Effector memory CD4-positive, alpha-beta T cell (primary cell): ENCODE measurements at places on chromosomes 12 and 14.

DNA sequence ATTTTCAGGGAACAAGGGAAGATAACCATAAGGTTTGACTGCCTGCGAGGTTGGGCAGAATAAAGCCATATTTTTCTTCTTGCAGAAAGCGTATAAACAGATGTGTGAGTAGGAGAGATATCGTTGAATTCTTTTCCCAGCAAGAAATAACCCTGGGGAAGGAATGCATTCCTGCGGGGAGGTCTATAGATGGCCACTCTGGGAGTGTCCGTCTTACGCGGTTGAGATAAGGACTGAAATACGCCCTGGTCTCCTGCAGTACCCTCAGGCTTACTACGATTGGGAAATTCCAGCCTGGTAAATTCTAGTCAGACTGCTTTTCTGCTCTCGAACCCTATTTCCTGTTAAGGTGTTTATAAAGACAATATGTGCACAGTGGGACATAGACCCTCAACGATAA is 225.0 kb downstream of the LRIG3 start:
- DNase-seq: no peak
- H3K4me1 ChIP-seq: no peaks in the 10 kb centered on the region
- H3K27me3 ChIP-seq: no peaks in the 10 kb centered on the region

DNA sequence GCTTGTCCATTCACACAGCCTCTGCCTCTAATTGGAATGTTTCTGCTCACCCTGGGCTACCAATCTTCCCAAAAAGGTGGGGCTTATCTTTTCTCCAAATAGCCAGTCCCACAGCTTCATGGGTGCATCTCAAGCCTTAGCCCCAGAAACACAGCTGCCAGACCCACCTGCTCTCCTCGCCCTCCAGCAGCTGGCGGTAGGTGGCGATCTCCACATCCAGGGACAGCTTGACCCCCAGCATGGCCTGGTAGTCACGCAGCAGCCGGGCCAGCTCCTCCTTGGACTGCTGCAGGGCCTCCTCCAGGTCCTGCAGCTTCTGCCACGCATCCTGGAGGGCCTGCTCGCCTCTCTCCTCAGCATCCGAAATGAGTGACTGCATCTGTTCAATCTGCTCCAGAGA is 11.1 kb downstream of the KRT77 start:
- H3K27ac ChIP-seq: no peak overlapping the region
- DNase-seq: no peak

GRCh38 chr12:62692884-62693283 is 226.3 kb downstream of the MON2 start:
- no peaks in the 10 kb centered on the region for H3K4me1 ChIP-seq
- H3K4me3 ChIP-seq: no peak overlapping the region
- no peak for DNase-seq
- H3K36me3 ChIP-seq: no peaks in the 10 kb centered on the region
- H3K27ac ChIP-seq: no peak overlapping the region
- H3K27me3 ChIP-seq: no peaks in the 10 kb centered on the region

DNA sequence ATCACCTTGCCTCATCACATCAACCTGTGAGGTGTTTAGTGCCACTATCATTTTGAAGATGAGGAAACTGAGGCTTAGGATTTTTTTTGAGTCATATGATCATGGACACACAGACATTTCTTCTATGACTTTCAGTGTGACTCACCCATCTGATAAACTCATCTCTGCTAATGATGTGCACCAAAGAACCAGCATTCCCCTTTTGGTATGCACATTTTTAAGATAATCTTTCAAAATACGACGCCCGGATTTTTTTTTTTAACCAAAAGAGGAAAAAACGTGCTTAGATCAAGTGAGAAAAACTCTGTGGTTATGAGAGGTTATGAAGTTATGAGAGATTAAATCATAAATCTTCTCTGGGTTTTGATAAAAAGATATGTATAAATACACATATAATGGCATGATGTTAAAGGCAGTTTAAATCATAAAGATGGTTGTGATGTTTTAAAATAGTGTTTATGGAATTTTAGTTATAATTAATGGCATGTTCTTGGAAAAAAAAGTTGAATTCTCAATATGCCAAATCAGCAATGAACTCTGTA is 948.1 kb downstream of the TMTC2 start:
- no peak for DNase-seq
- no peaks in the 10 kb centered on the region for H3K27me3 ChIP-seq
- H3K4me1 ChIP-seq: no peaks in the 10 kb centered on the region
- H3K4me3 ChIP-seq: no peak overlapping the region
- H3K27ac ChIP-seq: no peak overlapping the region

- no peak overlapping the region for H3K27ac ChIP-seq
- H3K4me1 ChIP-seq: no peaks in the 10 kb centered on the region
- H3K27me3 ChIP-seq: peaks cover 5% of the 10 kb centered on the region
- no peak for DNase-seq
- no peaks in the 10 kb centered on the region for H3K36me3 ChIP-seq
- no peak overlapping the region for H3K4me3 ChIP-seq
These were observed 93.4 kb upstream of the HOXC13 start for GRCh38 chr12:53844994-53845844.

GRCh38 chr12:111143271-111143670 is 222.9 kb upstream of the MYL2 start:
- DNase-seq: no peak
- H3K27ac ChIP-seq: no peak overlapping the region
- no peaks in the 10 kb centered on the region for H3K36me3 ChIP-seq
- no peaks in the 10 kb centered on the region for H3K4me1 ChIP-seq
- H3K4me3 ChIP-seq: no peak overlapping the region

DNA sequence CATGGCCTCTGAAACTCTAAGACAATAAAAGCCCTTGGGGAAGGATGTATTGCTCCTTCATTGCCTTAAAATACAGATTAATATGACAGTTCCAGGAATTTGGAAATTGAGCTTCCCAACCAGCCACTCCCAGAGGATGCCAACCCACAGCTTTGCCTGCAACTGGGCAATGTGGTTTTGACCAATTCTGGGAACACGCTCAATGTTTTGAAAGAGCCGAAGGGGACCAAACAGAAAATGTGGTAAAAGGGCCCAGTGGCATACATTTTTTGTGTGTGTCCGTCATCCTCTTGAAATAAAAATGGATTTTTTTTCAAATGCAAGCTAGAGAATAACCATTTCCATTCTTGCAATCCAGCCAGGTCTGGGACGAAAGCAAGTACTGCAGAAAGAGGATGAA is 88.3 kb upstream of the PLEKHG7 start:
- no peak for DNase-seq
- H3K36me3 ChIP-seq: no peaks in the 10 kb centered on the region
- H3K27ac ChIP-seq: no peak overlapping the region
- H3K27me3 ChIP-seq: no peaks in the 10 kb centered on the region
- no peak overlapping the region for H3K4me3 ChIP-seq

DNA sequence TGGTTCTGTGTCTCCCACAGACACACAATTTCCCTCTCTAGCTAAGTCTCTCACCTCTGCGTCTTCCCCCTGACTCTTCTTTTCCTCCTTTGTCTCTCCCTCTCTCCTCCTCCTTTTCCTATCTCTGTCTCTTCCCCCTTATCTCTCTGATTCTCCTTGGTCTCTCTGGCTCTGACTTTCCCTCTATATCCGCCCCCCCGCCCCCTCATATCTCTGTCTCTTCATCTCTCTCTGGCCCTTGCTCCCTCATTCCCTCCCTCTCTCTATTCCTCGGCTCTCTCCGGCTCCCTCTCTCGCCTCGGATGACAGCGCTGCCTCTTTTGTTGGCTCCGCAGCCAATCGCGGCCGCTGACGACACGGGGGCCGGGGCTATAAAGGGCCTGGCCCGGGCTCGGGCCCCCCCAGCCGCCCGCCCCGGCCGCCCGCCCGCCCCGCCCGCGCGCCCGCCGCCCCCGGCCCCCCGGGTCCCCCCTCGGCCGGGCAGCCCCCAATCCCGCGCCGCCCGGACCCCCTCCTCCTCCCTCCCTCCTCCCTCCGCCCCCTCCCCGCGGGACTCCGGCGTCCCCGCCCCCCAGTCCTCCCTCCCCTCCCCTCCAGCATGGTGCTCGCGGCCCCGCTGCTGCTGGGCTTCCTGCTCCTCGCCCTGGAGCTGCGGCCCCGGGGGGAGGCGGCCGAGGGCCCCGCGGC is at the start of gene GDF11:
Gene GDF11 (plus strand): TSS at position 404 of the 687 bp plus-strand sequence. CDS start 195 bp downstream, at position 599.
- H3K36me3 ChIP-seq: no peaks in the 10 kb centered on the region
- H3K27ac ChIP-seq: peak within 1 kb of the TSS; percentile 47
- H3K4me1 ChIP-seq: peaks cover 17% of the 10 kb centered on the region

DNA sequence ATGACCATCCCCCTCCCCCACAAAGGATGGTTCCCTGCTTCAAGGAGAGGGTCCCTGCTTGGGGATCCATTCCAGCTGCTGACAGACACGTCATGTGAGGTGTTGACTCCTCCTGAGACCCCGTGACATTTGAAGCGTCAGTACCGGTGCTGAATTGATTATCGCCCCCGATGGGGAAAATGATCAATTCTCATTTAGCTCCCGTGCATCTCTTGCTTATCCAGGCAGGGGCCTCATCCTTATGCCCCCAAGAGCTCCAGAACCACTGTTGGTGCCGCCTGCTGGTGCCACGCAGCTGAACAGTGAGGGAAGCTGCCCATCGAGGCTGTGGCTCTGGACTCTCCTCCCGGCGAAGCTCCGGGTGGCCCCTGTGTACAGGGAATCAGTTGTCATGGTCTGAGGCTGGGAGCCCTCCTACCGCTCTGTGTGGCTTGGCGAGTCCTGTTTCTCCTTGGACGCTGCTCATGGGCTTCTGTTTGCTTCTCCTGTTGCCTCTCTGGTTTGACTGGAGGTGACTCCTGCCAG is 4.6 kb downstream of the KIF26A start:
- H3K27me3 ChIP-seq: peaks cover 3% of the 10 kb centered on the region
- DNase-seq: no peak
- H3K36me3 ChIP-seq: no peaks in the 10 kb centered on the region
- H3K27ac ChIP-seq: no peak overlapping the region

DNA sequence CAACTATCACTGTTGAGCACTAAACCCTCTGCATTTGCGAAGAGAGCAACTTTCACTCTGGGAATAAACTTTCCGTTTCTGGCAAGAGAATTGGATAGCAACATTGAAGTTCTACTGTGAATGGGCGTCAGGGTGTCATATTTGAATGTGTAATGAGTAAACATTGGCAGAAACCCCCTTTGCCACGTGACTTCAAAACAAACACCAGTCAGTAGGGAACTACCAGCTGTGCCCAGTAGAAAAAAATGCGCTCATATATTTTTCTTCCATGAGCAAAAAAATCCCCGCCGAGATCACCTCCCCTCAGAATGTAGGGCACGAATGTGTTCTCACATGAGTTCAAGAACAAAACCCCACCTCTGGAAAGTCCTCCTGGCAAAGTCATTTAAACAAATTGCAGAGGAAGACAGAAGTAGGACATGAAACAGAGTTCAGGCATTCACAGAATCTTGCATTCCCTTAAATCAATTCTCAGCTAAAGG is 80.6 kb downstream of the BTG1 start:
- peak; percentile 57 for DNase-seq
- no peaks in the 10 kb centered on the region for H3K27me3 ChIP-seq

- no peaks in the 10 kb centered on the region for H3K27me3 ChIP-seq
- no peak overlapping the region for H3K4me3 ChIP-seq
- no peak for DNase-seq
- H3K36me3 ChIP-seq: no peaks in the 10 kb centered on the region
These were observed 88.0 kb upstream of the VASH1 start for GRCh38 chr14:76673261-76673660.

- H3K27ac ChIP-seq: peak within 1 kb of the TSS; percentile 83
- no peaks in the 10 kb centered on the region for H3K27me3 ChIP-seq
- no peaks in the 10 kb centered on the region for H3K36me3 ChIP-seq
- H3K4me1 ChIP-seq: peaks cover 18% of the 10 kb centered on the region
- peak; percentile 87 for DNase-seq
These were observed at the start of gene ITPR2 for GRCh38 chr12:26832822-26833742. Gene ITPR2 (minus strand): TSS chr12:26833194. CDS start chr12:26832781, 413 bp downstream.

GRCh38 chr12:68250454-68250853 is 3.0 kb downstream of the IL22 start:
- H3K27ac ChIP-seq: no peak overlapping the region
- H3K4me1 ChIP-seq: no peaks in the 10 kb centered on the region
- H3K36me3 ChIP-seq: no peaks in the 10 kb centered on the region
- H3K27me3 ChIP-seq: no peaks in the 10 kb centered on the region
- DNase-seq: no peak

DNA sequence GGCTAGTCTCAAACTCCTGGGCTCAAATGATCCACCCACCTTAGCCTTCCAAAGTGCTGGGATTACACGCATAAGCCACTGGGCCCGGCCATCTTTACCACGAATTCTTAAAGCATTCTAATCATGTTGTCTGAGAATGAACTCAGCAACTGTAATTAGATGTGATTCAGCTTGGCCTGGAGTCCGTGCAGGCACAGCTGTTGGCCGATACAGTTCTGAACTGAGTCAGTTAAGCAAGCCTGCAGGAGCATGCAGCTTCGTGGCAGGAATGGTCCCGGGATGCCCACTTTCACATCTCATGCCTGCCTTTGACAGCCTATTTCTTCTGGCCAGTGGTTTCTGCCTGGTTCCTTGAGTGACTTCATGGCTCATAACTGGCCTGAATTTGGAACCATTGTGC is 194.1 kb downstream of the ANO6 start:
- peaks cover 28% of the 10 kb centered on the region for H3K36me3 ChIP-seq
- H3K27me3 ChIP-seq: no peaks in the 10 kb centered on the region
- no peak overlapping the region for H3K4me3 ChIP-seq
- no peaks in the 10 kb centered on the region for H3K4me1 ChIP-seq
- no peak overlapping the region for H3K27ac ChIP-seq

GRCh38 chr14:91323671-91324605 is 79.4 kb upstream of the GPR68 start:
- H3K4me1 ChIP-seq: peaks cover 40% of the 10 kb centered on the region
- peak overlapping the region; percentile 33 for H3K4me3 ChIP-seq
- H3K36me3 ChIP-seq: peaks cover 69% of the 10 kb centered on the region
- H3K27ac ChIP-seq: peak overlapping the region; percentile 93

GRCh38 chr14:77579065-77579464 is 37.4 kb downstream of the SPTLC2 start:
- DNase-seq: no peak
- peaks cover 7% of the 10 kb centered on the region for H3K4me1 ChIP-seq
- no peak overlapping the region for H3K27ac ChIP-seq
- H3K36me3 ChIP-seq: peaks cover 28% of the 10 kb centered on the region
- H3K27me3 ChIP-seq: no peaks in the 10 kb centered on the region

DNA sequence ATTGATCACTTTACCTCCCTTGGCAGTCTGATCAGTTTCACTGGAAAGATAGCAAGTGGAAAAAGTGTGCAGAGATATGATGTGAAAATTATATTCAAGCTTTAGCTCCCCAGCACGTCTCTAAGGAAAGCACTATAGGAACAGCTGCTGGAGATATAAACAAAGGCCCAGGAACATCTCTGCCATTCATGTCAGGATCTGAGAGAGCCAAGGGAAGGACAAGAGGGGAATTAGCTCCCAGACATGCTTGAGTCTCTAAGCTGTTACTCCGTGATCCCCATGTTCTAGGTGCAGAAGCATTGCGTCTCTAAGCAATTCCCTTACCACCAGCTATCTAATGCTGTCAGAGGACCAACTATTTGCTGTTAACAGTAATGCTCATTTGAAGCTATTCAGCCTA is 700.2 kb downstream of the DIO2 start:
- no peaks in the 10 kb centered on the region for H3K27me3 ChIP-seq
- no peak for DNase-seq
- no peak overlapping the region for H3K27ac ChIP-seq
- H3K4me3 ChIP-seq: no peak overlapping the region
- no peaks in the 10 kb centered on the region for H3K36me3 ChIP-seq

- H3K27ac ChIP-seq: no peak overlapping the region
- no peak overlapping the region for H3K4me3 ChIP-seq
- H3K36me3 ChIP-seq: no peaks in the 10 kb centered on the region
- H3K4me1 ChIP-seq: no peaks in the 10 kb centered on the region
- H3K27me3 ChIP-seq: no peaks in the 10 kb centered on the region
These were observed 29.0 kb upstream of the PLEKHG7 start for GRCh38 chr12:92673756-92674155.
